Stimulated activated CD4-positive, alpha-beta T cell treated with anti-CD3 and anti-CD28 coated beads, Interleukin-1b, Interleukin-23, amount 100 ng/mL, for 24 hours (primary cell): ENCODE measurements at places on chromosomes 13 and 19.

- DNase-seq: no peak
Measured at GRCh38 chr13:23509781-23510543, 60.2 kb upstream of the TNFRSF19 start.

DNA sequence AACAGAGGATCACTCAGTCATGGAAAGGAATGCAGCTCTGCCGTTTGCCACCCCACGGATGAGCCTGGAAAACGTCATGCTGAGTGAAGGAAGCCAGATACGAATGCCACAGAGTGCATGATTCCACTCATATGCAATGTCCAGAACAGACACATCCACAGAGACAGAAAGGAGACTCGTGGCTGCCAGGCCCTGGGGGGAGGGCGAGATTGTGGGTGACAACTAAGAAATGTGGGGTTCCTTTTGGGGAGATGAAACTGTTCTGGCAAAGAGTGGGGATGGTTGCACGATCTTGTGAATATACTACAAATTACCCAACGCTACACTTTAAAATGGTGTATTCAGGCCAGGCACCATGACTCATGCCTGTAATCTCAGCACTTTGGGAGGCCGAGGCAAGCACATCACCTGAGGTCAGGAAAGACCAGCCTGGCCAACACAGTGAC, 27.2 kb upstream of the NAPA start:
- no peak for DNase-seq

DNA sequence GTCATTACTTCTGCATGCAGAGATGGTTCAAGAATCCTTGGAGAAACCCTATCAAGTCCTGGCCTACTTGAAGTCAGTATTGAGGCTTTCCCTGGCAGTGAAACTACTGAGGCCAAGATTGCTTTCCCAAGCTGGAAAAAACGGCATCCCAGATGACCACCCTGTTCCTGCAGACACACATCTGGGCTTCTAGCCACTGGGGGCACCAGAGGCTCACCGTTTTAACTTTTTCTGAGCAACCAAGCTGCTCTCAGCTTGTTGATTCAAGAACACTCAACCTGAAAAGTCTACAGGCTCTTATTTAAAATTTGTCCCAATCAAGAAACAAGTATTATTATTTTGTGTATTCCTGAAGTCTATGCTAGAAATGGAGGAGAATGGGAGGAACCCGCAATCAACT, 66.6 kb downstream of the SPRYD7 start:
- DNase-seq: no peak

GRCh38 chr19:31139871-31140505, 209.2 kb downstream of the TSHZ3 start:
- no peak for DNase-seq

GRCh38 chr13:43077046-43077445, 53.7 kb downstream of the DNAJC15 start:
- no peak for DNase-seq

DNA sequence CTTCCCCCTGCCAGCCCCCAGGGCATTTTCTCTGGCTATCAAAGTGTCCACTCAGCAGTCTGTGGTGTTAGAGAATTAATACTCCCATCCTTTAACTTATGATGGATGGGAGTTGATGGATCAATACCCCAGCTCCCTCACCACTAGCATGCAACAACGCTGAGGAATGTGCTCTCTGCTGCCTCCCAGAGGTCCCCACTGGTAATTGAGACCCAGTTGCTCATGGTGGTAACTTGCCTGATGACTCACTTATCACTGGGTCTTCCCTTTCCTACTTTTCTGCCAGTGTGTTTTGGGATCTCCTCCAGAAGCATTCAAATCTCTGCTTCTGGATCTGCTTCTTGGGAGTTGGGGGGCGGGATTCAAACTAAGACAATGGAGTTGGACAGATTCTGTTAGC, 20.3 kb upstream of the CACNA1A start:
- no peak for DNase-seq

DNA sequence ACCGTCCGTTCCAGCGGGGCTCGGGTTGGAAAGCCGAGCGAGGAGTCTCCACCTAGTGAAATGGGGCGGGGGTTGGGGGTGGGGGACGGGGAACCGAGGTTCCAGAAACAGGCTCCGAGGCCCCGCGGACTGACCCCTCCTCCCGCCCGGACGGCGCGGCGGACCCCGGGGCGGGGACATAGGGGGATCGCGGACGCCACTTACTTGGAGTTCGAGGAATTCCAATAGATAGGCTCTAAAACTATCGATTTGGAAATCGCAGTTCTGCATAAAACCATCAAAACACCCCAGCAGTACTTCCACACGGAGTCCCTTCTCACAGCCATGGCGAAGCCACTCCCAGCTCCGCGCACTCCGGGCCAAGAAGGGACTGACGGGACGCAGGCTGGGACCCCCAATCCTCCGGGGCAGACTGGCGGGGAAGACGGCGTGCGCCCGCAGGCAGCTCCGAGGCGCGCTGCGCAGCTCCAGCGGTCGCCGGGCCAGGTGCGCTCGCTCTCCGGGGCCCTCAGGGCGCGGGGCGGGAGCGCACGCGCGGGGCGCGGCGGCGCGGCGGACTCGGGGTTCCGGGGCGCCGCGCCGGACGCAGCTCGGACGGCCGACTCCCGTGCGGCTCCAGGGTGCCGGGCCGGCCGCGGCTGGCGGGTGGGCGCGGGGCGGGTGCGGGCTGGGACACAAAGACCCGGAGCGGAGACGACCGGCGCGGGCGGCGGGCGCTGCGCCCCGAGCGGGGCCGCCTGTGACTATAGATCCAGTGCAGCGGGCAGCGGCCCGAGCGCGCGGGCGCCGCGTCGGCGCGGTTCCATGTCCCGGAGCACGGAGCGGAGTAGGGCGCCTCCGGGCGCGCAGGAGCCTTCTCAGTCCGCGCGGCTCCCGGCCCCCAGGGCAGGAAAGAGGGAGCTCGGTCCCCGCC, 567 bp downstream of the EFNB2 start:
- DNase-seq: no peak

DNA sequence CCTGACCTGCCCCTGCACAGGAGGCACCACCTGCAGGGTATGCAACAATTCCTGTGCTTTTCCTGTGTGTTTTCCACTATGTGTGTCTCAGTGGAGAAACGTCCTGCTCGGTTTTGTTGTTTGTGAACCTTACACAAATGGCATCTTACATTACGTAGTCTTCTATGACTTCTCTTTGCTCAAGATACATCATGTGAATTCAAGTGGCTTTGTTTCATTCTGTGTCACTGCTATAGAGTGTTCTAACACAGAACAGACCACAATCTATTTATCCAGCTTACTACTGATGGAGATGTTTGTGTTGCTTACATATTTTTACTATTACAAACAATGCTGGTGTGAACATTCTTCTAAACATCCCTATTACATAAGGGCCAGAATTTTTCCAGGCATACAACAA, 97.7 kb downstream of the ANKRD10 start:
- no peak for DNase-seq

DNA sequence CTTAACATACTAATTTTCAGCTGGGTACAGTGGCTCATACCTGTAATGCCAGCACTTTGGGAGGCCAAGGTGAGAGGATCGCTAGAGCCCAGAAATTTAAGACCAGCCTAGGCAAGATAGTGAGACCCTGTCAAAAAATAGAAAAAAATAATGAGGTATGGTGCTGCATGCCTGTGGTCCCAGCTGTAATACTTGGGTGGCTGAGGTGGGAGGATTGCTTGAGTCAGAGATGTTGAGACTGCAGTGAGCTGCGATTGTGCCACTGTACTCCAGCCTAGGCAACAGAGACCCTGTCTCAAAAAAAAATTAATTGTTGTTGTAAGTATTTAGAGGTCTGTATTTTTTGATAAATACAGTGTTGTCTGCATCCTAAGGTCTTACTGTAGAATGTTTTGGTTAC, 66.8 kb downstream of the FNDC3A start:
- no peak for DNase-seq

- no peak for DNase-seq
Measured at GRCh38 chr19:50741179-50741933, 18.2 kb downstream of the CLEC11A start.

- no peak for DNase-seq
Measured at GRCh38 chr19:28785971-28786370, 427.0 kb downstream of the UQCRFS1 start.

DNA sequence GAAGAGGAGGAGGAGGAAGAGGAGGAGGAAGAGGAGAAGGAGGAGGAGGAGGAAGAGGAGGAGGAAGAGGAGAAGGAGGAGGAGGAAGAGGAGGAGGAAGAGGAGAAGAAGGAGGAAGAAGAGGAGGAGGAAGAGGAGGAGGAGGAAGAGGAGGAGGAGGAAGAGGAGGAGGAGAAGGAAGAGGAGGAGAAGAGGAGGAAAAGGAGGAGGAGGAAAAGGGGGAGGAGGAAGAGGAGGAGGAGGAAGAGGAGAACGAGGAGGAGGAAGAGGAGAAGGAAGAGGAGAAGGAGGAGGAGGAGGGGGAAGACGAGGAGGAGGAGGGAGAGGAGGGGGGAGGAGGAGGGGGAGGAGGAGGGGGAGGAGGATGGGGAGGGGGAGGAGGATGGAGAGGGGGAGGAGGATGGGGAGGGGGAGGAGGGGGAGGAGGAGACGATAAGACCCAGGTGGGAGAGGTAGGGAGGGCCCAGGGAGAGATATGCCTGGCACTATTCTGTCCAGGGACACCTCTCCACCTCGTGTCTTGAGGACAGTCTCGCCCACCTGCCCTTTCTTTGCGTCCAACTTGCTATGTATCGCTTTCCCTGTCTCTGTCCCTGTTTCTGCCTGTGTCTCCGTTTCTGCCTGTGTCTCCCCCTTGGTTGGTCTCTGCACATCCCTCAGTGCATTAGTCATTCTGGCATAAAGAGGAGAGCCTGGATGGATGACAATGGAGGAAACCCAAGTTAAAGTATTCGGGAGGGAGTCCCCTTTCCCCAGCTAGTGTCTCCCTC, 7.1 kb upstream of the KLK5 start:
- no peak for DNase-seq

DNA sequence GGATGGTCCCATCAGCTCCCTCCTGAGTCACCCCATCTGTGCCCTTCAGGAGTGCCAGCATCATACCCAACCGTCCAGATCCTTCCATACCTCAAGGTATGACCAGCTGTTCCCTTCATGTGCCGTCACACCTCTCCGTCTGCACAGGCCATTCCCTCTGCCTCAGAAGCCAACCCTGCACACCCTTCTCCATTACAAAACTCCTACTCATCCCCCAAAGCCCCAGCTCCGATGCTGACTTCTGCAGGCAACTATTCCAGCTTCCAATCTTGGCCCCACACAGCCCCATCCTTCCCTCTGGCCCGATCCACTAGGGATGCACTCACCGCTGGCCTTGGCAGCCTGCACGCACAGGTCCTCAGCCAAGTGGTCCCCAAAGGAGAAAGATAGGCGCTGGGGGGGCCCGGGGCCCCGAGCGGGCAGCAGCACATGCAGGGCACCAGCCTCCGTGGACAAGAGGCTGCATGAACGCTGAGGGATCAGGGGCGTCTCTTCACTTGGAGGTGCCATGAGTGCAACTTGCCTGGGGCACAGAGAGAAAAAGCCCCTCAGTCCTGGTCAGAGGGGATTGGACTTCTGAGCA, 3.8 kb downstream of the JAK3 start:
- DNase-seq: no peak

DNA sequence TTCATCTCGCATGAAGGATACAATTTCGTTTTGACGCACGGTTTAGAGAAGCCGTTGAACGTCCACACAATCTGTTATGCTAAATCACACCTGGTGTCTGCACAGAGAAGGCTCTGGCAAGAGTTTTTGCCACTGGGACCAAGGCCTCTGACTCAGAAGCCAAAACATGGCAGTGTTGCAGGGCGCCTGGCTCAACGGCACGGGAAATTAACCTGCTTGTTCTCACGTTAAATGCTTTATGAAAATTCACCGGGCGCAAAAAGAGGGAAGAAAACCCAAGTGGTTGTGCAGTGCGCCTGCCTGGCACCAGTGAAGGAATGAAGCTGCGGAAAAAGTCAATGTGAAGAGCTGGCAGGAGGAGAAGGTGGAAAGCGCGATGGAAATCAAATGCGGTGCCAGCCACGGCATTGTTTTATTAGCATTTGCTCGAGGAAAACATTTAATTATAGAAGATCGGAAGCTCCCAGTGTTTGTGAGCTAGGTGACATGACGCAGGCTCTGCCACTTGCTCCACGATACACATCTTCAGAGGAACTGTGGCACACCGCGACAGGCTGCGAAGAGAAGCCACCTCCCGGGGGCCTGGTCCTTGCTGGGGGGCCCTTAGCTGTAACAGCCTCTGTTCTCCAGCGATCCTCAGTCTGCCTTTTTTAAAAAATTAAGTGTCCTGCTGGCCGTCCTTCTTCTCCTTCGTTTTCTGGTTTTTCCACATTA, 126.2 kb downstream of the ZIC5 start:
- DNase-seq: no peak

DNA sequence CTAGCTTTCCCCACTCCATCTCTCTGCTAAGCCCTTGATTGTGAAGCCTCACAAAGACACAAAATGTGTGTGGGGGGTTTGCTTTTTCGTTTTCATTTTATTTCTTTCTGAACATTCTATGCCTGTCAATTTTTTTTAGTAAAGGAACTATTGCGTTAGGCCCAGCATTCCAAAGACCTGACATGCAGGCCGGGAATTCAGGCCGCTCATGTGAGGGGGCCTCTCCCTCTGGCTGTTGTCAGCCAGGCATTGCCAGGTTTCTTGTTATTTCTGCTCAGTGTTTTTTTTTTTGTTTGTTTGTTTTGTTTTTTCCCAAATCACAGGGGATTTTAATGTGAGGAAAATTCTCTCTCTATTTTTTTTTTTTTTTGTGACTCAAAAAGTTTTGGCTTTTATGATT, 10.3 kb upstream of the MEDAG start:
- DNase-seq: no peak

DNA sequence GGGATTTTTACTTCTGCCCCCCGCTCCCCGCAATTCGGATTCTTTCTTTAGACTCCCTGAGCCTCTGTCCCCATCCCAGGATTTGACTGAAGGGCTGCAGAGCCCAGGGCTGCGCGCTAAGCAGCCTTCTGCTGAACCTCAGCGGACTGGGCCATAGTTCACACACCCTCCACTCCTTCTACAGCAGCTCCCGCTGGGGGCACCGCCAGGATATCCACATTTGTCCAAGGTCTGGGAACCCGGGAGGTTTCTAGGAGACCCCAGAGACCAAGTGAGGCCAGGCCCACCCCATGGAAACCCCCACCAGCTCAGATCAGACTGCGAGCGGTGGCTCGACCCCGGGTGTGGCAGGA, 463.3 kb downstream of the ITGBL1 start:
- no peak for DNase-seq

GRCh38 chr13:89375839-89376238, 1704.7 kb downstream of the SLITRK5 start:
- DNase-seq: no peak

DNA sequence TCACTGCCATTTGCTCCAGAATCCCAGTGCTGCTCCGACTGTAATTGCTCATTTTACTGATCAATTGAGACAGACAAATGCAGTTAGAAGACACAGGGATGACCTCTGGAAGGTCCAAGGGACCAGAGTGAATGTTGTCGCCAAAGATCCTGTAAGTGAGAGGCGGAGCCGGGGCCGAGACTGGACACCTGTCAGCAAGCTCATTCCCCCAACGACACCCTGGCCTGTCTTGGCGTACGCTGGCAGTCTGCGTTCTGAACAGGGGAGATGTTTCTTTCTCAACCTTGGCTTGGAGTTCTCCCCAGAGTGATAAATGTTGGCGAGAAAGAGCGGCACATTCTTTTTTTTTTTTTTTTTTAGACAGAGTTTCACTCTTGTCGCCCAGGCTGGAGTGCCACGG, 24.2 kb downstream of the GADD45B start:
- no peak for DNase-seq

- DNase-seq: no peak
Measured at GRCh38 chr13:76868371-76868770, 17.8 kb downstream of the KCTD12 start.
